CD4-positive, alpha-beta T cell treated with Interleukin-6 at 100 ng/mL for 8 hours (primary cell): ENCODE measurements at places on chromosomes 1 and 21.

DNA sequence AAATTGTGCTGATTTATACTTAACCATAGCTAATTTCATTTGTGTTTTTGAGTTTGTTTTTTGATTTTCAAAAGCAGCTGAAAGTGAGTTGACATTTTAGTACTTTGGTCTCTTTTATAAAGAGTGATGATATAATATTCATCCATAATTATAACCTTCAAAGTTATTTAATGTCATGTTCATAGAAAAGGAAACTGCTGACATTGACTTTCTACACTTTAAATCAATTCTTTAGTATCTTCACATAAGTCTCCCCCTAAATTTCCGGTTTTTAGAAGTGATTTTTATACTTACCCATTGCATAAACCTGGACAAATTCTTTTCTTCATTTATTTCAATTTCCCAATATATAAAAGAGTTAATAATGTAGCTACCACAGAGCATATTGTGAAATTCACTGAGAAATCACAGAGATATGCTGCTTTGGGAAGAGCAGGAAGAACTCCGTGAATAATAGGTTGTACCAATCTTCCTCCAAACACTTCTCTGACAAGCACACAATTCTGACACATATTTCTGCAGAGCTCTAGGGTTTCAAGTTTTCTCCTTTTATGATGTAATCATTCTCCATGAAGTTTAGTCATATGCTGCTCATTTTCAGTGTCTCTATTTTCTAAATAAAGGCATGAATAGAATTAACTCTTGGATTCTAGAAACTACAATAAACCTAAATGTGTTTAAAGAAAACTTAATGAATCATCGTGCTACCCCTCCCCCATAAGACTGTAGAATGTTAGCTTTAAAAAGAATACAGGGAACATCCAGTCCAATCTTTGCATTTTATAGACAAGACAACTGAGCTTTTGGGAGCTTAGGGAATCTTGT lies 25.6 kb upstream of the CDC42BPA start:
- DNase-seq = no peak

GRCh38 chr1:219757890-219758289 lies 145.0 kb upstream of the ZC3H11B start:
- DNase-seq = no peak

GRCh38 chr1:186629341-186629740 lies 50.9 kb downstream of the PTGS2 start:
- DNase-seq = no peak

DNA sequence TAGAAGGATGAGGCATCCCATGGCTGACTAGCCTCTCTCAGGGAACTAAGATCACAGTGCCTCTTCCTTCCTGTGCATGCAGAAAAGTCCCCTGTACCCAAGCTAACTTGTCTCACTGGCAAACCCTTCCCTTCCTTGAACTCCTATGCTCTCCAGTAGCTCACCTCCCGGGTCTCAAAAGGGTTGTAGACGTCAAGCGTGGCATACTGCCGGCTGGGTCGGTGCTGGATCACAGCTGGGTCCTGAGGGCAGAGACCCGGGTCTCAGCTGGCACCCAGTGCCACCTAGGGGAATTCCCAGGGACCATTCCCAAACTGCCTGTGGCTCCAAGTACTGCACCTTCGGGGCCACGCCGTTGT lies 688 bp downstream of the SCAMP3 start:
- DNase-seq = no peak

- DNase-seq = no peak
Measured at GRCh38 chr1:70205071-70205433, 327 bp downstream of the LRRC40 start.

DNA sequence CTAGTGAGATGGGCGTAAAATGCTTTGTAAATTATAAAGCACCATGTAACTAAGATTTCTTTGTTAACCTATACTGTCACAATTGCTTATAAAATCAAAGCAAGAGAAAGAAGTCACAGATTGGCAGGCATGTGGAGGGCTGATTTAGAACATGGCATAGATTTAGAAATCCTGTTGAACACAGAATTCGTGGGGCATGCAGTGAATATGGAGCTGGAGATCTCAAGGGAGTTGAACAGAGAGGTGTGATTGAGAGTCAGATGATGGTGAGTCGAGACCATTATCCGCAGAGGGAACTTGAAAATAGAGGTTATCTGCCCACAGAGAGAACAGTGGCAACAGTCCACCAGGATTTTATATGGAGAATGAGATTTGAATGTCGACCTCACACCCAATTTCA lies 27.6 kb downstream of the PBX1 start:
- DNase-seq = no peak

DNA sequence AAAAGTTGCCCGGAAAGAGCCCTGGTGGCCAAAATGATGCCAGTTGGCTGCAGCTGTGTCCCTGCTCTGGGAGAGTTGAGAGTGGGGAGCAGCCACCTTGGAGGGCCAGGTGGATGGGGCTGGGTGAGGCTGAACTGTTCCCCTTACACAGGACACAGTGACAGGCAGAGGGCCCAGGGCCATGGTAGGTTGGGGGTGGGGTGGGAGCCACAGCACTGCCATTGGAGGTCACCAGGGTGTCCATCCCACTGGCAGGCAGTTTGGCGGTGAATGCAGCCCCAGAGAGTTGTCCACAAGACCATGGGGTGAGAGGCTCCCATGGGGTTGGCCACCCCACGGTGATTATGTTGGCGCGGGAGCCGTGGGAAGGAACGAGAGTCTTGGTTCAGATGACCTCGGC lies 87.7 kb downstream of the POFUT2 start:
- DNase-seq = no peak

DNA sequence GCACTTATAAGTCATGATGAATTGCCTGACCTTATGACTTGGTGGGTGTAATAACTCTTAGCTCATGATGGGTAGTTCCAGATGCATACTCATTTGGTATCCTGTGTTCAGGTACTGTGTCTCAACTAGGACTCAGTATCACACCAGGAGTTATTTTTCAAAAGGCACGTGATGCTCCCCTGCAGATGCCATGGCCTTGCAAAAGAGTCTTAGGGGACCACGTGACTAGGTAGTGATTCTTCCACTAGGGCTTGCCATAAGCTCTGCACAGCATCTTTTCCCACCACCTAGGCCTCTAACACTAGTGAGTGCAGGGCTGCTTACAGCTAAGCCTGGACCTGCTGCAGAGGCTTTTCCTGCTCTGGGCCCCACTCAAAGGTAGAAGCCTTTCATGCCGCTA lies 3.9 kb upstream of the FCAMR start:
- DNase-seq = no peak

- no peak for DNase-seq
Measured at GRCh38 chr1:27615346-27616192, 11.6 kb upstream of the AHDC1 start.

DNA sequence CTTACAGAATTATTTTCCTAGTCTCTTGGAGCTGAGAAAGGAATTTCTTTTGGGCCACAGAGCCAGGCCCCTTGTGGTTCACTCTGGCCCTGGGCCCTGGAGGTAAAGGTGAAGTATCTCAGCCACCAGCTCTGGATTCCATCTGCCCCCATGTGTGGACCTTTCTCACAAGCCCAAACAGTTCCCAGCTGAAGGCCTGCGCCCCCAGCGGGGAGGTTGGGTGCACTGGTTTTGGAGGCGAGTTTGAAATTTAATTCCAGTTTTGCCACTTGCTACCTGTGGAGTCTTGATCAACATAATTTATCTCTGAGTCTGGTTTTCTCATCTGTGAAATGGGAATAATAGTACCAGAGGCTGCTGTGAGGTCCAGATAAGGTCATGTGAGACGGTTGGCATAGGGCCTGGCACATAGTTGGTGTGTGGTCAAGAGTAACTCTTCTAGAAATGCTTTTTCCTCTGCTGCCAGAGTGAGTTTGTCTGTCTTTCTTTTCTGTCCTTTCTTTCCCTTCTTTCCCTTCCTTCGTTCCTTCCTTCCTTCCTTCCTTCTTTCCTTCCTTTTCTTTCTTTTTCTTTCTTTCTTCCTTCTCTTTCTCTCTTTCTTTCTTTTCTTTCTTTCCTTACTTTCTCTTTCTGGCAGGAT lies 6.1 kb downstream of the AGTRAP start:
- no peak for DNase-seq
